HS-5 (cell line): ENCODE measurements at places on chromosomes 7 and 10.

- DNase-seq, result no peak
Observed at GRCh38 chr10:110460111-110460809, 37.4 kb upstream of the DUSP5 start.

GRCh38 chr7:144641389-144642044, 194.3 kb downstream of the TPK1 start:
- DNase-seq, result no peak

DNA sequence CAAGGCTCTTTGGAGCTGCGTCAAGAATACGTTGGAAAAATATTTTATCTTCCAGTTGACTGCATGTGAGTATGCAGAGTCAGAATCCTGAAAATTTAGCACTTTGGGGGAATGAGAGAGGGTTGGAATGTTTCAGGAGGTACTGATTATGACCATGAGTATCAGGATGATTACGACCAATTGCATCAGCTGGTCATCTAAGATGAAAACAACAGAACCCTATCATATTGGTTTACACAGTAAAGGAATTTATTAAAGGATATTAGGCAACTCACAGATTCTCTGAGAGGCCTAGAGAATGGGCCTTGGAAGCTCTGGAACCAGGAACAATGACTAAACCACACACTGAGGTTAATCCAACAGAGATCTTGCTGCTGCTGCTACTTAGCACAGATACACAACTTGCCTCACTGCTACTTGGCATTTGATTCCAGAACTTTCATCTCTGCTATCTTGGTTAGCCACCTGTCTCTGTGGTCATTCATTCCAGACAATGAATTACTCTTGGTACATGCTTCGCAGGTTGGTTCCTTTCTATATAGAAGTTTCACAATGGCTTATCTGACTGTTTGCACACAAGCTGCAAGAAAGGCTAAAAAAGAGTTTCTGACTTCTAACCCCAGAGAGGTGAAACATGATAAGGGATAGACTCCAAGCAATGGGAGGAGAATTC, 68.0 kb upstream of the CTTNBP2 start:
- DNase-seq, result no peak

- DNase-seq, result no peak
Observed at GRCh38 chr10:86300931-86301830, 65.4 kb downstream of the GRID1 start.

GRCh38 chr7:90709501-90710465, 113.7 kb downstream of the CDK14 start:
- DNase-seq, result no peak

GRCh38 chr7:34158368-34159153, 253.2 kb downstream of the BMPER start:
- no peak for DNase-seq

DNA sequence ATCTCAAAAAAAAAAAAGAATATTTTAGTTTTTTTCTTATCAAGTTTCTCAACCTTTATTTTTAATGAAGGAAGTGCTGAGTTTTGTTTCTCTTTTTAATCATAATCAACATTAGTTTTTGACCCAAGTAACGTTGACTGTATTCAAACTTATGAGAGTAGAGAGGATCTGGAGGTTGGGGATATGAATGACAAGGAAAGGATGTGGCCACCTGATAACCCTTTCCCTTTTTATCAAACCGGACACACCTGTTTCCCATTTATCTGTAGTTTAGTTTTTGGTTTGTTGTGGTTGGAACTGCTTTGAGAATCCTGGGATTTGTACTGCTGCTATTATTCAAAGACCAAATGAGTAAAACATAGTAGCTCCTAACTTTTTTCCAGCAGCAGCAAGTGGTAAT, 38.6 kb downstream of the HACD1 start:
- no peak for DNase-seq

- peak; percentile 10 for DNase-seq
Observed at GRCh38 chr10:27558612-27559020, 54.5 kb downstream of the RAB18 start.

- no peak for DNase-seq
Observed at GRCh38 chr10:12198156-12198555, 2.2 kb downstream of the CDC123 start.

GRCh38 chr10:14603534-14604102, 171.1 kb downstream of the FAM107B start:
- DNase-seq, result no peak

DNA sequence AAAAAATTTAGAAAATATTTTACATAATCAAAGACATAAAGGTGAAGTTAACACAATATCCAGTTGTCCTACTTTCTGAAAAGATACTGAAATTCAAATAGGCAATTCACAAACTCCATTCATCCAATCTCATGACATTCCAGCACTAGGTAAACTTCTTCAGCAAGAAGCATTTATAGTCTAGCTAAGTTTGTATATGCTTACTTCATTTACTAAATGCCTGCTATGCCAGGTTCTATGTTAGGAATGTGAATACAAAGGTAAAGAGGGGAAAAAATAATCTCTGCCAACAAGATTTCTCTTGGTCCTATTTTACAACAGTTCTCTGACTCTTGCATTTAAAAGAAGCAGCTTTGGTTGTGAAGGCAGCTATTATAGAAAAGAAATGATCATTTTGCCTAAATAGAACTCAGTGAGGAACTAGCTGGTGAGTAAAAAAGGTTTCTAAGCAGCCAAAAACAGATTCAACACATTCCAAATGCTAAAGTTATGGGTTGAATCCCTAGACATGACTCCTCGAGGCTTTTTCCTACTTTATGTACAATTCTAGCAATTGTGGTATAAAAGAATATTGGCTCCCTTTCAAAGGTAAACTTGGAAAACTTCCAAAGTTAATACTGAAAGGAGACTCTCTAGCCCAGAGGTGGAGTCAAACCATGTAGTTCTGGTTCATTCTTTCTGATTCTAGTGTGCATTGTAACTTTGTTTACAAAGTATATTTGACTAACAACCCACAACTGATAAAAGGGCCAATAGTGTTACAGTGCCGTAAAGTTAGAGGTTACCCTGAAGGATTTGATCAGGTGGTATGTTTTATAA, 30.9 kb upstream of the KLHL7 start:
- DNase-seq, result no peak

GRCh38 chr10:5645375-5645774, 21.0 kb downstream of the ASB13 start:
- DNase-seq, result no peak

DNA sequence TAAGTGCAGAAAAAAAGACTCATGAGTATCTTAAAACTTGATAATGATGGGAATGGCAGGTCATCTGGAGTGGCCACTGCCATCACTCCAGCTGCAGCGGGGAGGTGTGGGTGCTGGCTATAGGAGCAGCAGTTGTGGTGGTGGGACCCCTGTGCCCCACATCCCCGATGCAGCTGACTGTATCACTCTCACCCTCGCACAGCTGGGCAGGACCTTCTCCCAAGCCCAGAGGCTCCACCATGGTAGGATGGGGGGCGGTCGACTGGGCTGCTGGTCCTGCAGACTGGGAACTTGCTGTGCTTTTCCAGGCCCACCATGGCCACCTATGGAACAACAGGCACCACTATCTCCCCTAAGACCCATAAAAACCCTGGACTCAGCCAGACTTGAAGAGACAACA, 844.4 kb downstream of the SORCS1 start:
- DNase-seq, result no peak

DNA sequence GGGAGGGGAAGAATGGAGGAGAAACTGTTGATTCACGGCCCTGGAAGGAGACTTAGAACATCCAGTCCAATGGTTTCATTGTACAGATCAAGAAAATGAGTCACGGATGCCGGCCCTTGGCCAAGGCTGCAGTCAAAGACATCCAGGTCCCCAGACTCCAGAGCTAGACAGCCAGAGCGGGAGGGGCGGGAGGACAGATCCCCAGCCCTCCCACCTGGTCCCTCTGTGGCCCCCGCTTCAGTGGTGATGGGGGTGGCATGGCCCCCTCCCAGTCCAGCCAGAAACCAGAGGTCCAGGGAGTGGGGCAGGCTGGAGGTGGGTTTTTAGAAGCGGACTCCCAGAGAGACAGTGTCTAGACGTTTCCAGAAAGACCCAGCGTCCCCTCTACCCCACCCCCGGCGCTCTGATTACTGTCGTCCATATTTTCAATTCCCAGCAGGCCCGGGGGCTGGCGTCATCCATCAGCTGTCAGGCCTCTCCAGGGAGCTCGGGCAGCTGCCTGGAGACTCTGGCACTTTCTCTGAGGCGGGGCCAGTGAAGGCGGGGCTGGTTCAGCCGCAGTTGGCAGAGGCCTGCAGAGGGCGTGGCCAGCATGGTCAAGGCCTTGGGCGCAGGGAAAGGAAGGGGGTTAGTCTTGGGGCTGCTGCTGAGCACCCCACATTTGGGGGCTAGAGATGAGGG, 8.0 kb upstream of the HSPB1 start:
- DNase-seq, result no peak

- DNase-seq, result no peak
Observed at GRCh38 chr7:43136064-43136463, 23.6 kb downstream of the HECW1 start.

DNA sequence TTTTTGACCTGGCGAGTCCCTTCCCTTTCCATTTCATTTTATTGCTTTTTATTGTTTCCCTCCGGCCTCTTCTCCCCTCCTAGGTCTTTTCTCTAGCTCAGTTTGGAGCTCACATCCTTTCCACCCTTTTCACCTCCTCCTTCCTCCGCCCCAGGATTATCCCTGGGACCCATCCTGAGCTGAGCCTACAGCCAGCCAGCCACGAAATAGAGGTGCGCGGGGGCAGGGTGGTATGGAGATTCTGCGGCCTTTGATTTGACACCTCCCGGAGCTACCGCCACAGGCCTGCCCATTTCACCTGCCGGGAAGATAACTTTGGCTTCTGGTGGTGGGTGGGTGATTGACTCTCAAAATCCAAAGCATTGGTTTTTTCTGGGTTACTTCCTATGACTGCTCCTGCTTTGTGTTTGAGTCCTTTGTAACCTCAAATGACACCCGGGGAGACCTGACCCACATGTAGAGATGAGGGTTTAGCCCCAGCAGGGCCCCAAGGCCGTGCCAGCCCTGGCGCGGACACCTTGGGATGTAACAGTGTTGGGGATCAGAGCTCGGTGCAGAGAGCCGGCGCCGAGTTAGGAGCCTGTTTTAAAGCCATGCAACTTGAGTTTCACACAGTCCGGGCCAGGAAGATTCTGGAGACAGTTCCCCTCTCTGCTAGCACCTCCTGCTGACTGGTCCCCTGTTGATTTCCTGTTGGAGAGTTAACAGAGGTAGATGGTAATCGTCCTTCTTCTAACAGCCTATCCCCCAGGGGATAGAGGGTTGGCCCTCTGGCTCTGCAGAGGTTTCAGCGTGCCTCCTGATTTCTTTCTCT, 1.5 kb downstream of the DUSP5 start:
- DNase-seq, result no peak

DNA sequence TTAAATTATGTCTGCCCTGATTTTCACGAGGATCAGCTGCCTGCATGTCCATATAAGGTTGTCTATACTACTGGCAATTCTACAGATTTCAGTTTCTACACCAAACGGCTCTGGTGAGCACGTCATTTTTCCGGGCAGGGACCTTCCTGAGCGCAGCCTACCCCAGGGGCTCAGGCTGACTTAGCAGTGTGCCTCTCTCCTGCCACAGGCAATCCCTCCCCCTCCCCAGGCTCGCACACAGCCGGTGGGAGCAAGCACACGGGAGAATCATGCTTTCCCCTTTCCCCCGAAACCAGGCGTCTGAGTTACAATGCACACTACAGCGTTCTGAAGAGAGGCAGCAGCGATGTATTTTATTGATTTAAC, 1.7 kb downstream of the KLF6 start:
- DNase-seq, result no peak

DNA sequence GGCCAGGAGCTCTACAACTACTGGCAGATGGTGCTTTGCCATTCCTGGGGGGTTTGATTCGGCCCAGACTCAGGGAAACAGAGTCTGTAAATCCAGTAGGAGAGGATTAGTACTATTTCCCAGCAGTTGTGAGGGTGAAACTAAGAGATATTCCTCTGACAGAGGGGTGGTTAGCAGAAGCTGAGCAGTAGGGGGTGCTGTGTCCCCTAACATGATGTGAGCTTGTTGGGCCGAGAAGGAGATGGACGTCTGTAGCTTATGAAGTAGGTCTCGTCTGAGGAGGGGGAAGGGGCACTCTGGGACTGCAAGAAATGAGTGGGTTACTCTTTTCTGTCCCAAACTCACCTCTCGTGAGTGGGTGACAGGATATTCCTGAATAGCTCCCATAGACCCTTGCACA, 179.2 kb upstream of the MBL2 start:
- no peak for DNase-seq

- no peak for DNase-seq
Observed at GRCh38 chr10:76306856-76307255, 875.4 kb downstream of the LRMDA start.

- no peak for DNase-seq
Observed at GRCh38 chr10:13195016-13195415, 33.7 kb downstream of the MCM10 start.

- DNase-seq, result no peak
Observed at GRCh38 chr10:120609006-120609405, 152.0 kb downstream of the PLPP4 start.

DNA sequence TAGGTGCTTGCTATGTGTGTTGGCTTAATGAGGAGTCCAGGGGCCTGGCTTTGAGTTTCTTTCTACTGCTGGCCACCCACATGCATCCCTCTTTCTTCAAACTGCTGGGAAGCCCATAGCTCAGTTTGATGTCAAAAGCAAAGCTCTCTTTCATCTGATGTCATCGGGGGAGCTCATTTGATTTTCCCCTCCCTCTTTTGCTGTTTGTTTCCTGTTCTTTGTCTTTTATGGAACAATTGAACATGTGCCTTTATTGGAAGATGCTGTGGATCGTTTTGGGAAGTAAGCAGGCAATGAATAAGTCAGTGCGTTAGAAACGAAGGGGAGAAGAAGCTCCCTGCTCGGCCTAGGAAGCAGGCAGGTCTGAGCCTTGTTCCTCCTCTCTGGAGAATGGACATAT, 140.7 kb downstream of the GRK5 start:
- DNase-seq, result no peak

GRCh38 chr7:4168541-4168940, 513.6 kb upstream of the FOXK1 start:
- no peak for DNase-seq

DNA sequence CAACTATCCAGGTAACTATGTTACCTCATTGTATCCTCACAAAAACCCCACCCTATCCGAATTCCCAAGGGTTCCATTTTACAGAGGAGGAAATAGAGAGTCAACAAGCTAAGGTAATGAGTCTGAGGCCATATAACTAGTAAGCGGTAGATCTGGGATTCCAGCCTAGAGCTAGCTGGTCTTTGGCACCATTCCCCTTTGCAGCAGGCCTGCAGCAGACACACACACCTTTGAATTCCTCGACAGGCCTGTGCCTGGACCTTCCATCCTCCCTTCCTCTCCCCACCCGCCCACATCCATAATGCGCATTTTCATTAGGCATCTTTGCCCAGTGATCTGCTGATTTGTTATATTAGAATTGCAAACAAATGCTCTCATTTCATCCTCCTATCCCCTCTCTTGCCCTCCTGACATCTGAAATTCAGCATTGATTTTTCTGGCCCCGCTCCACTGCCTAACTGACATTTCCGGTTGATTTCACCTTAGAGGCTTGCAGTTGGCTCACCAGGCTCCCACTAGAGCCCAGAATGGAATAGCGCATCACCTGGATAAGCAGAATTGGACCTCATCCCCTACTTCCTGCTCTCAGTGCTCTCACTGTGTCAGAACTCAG, 129.5 kb downstream of the PLXNA4 start:
- DNase-seq, result no peak
